Head of caudate nucleus (tissue), 42 donors: ENCODE measurements at places on chromosomes 2 and 18.

DNA sequence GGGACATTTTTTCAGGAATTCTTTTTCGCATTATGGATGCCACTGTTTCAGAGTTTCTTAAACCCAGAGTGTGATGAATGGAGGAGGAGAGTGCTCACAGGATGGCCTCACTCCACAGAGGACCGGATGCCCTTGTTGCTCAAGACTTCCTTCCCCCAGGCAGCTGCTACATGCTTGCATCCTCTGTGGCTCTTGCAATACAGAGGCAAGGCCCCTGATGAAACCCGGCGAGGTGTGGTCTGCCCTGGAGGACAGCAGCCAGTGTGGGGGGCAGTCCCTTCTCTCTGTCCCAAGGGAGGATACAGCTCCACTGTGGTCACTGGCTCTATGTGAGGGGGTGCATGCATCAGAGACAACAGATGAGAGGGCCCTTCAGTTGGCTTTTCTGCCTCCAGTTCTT is 109.6 kb downstream of the SH3RF3 start:
- peak; percentile 35 for DNase-seq

GRCh38 chr2:197028230-197028629 is 101.7 kb upstream of the PGAP1 start:
- no peak for DNase-seq

- peak; percentile 27 for DNase-seq
Measured at GRCh38 chr2:36352701-36353100, 2.9 kb upstream of the CRIM1 start.

DNA sequence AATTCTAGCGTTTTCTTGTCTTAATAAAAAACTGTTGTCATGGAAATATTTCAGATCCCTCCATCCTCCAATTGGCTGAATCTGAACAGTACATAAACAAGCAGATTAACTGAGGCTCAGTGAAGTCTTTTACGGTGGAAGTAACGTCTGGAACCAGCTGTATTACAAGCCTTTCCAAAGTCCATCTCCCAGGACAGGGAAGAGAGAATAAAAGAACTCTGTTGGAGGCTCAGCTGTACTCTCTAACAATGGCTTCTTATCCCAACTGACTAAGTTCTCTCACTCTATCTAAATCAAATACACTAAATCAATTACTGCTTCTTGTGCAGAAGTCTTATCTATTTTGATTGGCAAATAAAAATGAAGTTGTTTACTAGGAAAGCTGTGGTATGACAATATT is 19.9 kb upstream of the NEDD4L start:
- no peak for DNase-seq

DNA sequence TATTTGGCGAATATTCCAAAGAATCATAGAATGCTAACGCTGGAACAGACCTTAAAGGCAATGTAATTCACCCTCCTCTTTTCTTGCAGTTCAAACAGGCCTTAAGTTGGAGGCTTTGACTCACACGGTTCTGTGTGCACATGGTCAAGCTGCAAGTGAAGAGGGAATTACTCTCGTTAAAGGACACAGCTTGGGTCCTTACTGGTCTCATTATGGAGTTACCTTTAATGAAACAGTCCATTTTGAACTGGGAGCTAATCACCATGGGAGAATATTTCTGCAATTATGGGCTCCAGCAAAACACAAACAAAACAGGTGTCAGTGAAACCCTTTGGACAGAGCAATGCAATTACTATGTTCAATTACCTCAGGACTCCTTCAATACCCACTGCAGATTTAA is 135.5 kb downstream of the GAREM1 start:
- no peak for DNase-seq
